ENCODE measurements at places on chromosomes 16 and 17.

GRCh38 chr17:51124640-51125503 lies 4.2 kb upstream of the SPAG9 start:
- no peak for DNase-seq

GRCh38 chr17:9974448-9975381 lies 69.6 kb upstream of the RCVRN start:
- no peak for DNase-seq

DNA sequence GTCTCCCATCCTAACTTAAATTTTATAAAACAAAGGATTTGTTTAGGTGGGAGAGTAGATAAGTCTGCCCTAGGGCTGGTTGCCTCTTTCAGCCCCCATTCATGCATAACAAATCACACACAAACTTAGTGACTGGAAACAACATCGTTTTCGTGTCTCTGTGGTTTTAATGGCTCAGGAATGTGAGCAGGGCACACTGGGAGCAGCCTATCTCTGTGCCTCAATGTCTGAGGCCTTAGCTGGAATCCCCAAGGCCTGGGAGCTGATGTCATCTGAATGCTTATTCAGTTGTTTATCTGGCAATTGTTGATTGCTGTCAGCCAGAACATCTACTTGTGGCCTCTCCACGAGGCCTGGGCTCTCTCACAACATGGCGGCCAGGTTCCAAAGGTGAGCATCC lies 101.9 kb upstream of the HSBP1 start:
- no peak for DNase-seq

DNA sequence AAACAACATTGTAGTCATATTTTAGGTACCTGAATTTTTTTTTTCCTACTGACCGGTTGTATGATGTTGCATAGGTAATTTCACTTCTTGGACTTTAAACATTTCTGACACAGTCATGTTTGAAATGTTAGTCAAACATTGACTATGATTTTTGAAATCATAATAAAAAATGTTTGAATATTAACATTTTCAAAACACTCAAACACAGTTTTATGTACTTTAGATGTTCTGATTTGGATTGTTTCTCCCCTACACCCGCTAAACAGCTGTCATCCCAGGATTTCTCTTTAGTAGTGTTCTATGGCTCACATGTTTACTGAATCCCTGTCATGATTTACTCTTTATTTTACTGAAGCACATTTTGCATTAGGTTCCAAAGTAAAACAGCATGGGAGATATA lies 102.9 kb upstream of the NPEPPS start:
- no peak for DNase-seq

DNA sequence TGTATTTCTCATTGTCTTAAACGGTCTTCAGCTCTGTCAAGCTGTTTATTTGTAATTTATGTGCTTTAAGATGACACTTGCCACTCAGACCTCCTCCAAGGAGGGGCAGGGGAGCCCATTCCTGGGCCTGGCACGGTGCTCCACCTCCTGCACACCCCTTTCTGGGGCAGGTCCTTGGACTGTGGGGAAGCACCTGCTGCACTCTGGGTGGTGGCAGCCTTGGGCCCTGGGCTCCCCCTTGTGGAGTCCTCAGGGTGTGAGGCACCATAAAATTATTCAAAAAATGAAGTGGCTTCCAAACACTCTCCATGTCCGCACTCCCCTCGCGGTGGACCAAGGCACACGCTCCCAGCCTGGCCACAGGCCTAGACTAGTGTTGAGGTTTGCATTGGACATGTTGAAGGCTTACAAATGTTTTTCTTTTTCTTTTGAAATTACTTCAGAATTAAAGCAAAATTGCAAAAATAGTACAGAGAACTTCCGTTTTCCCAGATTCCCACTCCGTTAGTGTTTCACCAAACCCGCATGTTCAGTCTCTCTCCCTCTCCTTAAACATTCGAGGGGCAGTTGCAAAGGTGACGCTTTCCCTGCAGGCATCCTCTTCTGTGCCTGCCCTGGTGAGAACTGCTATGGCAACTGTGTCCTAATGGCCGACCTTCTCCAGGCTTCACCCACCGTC lies 32.4 kb downstream of the FOXK2 start:
- DNase-seq = peak; percentile 74

DNA sequence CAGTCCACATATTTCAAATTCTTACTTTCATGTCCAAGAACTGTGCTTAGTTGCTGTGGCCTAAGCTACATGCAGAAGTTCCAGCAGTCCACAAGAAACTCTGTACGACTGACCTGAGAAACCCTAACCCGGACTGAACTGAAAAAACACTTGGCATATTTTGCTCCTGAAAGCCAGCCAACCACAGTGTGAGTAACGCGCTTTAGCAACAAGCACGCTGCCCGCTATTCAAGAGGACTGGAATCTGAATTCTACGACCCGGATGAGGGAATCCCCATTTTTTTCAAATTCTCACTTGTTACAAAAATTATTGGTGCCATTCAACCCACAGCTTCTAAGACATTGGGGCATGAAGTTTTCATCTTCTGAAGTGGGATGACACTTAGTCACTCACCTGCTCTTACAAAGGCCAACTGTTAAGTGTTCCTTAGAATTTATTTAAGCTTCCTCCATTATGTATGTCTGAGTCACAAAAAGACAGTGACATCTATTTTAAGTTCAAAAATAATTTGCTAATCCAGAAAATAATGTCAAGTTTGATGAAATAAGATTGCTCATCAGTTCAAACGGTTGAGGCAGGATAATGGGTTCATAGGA lies 78.7 kb downstream of the CDYL2 start:
- peak; percentile 28 for DNase-seq

DNA sequence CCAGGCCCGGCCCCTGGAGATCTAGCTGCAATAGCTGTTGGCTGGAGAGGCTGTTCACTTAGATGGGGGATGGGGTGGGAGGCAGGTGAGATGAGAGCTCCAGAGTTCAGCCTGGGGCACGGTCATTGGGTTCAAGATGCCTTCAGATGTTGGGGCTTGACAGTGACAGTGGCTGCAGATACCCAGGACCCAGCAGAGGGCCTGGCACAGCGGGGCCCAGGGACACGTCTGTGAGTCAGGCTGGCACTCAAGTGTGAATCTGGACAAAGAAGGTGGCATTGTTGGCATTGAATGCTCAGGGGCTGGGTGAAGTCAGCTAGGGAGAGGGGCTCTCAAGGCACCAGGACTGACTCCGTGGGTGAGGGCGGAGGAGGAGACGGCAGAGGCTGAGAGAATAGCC lies 328.1 kb downstream of the SEC14L1 start:
- no peak for DNase-seq

DNA sequence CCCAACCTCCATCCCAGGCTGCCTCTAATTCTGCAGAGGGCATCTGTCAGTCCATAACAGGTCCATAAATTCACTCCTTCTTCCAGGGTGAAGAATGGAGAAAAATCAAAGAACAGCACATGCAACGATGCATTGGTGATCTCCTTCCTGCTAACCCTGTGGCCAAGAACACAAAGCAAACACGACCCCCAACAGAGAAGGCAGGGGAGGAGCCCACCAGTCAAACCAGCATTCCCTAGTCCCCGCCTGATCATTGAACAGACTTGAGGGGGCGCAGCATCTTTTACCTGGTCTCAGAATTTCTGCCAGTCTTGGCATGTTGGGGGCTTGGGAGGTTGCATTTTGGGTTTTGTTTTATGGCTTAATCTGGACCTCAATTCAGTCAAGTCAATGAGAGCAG lies 476.0 kb downstream of the SLC39A11 start:
- DNase-seq = no peak

GRCh38 chr16:4115209-4115948 lies 863 bp downstream of the ADCY9 start:
- peak; percentile 72 for DNase-seq

- no peak for DNase-seq
These were observed 47.3 kb downstream of the UBE2G1 start for GRCh38 chr17:4319221-4319620.

DNA sequence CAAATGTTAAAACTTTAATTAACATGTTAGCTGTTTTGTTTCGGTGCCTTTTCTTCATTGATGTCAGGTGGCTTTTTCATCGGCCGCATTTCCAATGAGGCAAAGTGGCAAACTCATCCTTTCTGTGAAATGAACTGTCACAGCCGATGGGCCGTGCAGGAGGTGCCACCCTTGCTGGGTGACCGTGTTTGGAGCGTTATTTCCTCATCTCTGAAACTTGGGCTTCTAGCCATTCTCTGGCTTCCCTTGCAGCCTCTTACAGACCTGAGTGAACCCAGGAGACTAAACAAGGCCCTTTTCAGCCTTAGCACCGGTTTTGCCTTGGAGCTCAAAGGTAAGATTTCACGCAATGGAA lies 42.2 kb upstream of the PRSS54 start:
- no peak for DNase-seq

- DNase-seq = peak; percentile 64
These were observed 34.7 kb upstream of the RBBP6 start for GRCh38 chr16:24504472-24505345.
